H7 (cell line): ENCODE measurements at places on chromosomes 12 and 14.

DNA sequence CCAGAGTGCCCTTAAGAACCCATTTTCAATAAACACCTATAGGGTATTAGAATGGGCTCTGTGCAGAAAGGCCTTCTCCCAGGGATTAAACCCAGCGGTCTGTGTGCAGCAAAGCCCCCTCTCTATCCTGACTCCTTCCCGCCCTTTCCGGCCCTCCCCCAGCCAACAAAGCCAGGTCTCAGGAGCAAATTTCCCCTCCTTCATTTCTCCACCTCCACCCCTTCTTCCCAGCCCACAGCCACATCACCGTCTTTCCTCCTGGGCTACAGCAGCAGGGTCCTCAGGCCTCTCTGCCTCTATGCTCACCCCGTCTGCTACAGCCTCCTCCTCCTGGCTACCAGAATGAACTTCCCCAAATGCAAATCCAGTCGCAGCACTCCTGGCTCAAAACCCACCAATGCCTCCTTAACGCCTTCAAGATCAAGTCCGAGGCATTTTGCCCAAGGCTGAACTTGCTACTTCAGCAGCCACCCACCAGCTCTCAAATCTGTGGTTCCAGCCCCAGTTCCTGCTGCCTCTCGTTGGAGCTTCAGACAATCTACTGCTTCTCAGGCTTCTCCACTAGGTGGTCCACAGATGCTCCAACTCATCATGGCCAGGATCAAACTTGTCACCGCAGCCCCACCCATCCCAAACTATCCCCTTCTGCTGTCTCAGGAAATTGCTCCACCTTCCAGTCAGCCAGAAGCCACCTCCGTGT is 134.8 kb downstream of the BCL11B start:
- no peak for DNase-seq

DNA sequence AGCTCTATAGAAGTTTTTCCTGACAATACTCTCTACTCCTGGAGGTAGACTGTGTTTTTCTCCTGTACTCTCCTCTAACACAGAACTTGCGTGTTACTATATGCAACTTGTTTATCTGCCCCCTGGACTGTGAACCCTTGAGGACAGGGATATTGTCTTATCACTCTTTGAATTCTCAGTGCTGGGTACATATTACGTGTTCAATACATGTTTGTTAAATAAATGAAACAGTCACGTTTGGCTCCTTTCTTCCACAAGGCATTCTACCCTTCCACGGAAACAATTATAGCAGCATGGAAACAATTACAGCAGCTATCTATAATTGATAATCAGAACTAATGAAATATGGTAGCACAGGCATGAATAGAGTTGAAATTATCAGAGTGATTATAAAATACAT is 50.7 kb downstream of the CRADD start:
- no peak for DNase-seq

- no peak for DNase-seq
These were observed 9.7 kb downstream of the GLRX5 start for GRCh38 chr14:95544588-95544987.

DNA sequence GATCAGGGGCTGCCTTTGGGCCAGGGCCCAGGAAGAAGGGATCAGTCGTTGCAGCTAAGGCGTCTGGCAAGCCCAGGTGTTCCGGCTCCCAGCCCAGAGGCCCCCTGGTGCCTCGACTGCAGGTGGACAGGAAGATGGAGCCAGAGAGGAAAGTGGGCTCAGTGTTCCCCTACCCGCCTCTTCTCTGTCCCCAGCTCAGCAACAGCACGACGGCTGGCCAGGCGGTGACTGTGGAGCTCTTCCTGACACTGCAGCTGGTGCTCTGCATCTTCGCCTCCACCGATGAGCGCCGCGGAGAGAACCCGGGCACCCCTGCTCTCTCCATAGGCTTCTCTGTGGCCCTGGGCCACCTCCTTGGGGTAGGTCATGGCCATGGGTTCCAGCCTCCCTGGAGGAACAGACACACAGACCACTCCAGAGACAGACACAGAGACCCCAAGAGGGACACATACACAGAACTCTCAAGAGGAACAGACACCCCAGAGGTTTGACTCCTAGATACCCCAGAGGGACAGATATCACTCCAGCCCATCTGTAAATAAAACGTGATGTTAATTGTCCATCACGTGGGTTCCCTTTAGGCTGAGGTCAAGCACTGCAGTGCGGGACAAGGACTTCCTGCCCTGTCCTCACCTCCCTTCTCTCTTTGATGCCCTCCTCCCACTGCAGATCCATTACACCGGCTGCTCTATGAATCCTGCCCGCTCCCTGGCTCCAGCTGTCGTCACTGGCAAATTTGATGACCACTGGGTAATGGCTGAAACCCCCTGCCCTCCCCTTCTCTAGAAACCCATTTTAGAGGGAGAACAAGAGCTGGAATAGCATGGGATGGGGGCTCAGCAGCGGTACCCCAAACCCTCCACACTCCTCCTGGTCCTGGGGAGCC is 3.7 kb downstream of the AQP2 start:
- DNase-seq = no peak

DNA sequence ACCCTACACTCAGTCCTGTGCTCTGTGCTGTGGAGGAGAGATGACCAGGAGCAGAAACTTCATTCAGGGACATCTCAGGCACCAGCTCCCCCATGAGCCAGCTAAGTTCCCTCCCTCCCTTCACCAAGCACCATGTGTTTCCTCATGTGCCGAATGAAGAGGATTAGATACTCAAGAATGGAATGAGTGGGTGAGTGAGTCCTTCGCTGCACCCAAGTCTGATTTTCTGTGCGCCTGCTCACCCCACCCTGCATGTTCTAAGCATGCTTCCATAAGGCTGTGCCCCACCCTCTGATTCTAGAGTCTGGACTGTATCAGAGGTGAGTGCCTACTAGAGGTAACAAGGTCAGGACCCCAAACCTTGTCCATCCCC is 12.1 kb downstream of the SERPINA5 start:
- DNase-seq = no peak

GRCh38 chr12:124597041-124597440 is 29.6 kb upstream of the NCOR2 start:
- DNase-seq = no peak

DNA sequence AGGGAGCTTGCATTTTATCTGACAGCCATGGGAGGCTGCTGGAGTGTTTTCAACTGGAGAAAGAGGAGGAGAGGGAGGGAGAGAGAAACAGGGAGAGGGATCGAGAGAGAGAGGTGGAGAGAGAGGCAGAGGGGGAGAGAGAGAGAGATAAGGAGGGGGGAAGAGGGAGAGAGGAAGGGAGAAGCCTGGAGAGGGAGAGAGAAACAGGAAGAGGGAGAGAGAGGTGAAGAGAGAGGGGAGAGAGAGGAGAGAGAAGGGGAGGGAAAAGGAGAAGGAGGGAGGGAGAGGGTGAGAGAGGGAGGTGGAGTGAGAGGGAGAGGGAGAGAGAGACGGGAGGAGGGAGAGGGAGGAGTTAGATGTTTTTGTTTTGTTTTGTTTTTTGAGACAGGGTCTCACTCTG is 45.6 kb downstream of the DNAH10 start:
- DNase-seq = no peak

- no peak for DNase-seq
These were observed 5.9 kb downstream of the DHRS2 start for GRCh38 chr14:23641915-23642588.

DNA sequence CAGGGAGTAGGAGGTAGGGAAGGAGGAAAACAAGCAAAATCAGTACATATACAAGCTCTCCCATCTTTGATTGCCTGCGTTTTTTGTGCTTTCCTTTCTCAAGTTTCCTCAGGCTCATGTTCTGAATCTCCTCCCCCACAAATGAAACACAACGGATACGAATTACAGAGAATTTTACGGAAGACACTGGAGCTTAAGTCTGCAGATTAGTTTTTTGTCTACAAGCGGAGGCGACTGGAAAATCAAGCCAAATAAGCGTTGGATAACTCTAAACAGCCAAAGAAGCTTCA is 612 bp downstream of the WBP11 start:
- peak; percentile 21 for DNase-seq

DNA sequence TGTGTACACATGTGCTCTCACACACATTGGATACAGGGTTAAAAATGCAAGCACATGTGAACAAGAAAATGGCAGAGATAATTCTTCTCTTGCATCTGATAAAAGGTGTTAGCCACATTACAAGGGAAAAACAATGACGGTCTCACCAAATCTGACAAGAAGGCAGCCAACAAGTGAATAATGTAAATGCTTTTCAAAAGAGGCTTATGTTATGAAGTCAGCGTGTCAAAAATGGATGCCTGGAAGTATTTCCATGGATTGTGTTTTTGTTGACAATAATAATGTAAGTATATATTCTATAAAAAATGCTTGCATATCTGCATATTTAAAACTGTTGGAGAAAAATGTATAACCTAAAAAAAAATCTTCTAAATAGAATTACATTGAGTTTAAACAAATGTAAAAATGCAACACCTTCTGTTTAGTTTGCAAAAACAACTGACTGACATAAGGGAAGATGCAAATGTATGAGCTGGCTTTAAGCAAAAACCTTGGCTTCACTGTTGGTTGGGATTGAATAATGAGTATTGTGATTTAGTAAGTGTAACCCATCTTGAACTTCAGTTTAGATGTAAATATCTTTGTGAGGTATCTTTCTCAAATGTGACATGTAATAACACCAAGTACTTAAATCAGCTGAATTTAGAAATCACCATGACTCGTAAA is 424.9 kb downstream of the PDZRN4 start:
- DNase-seq = no peak

- no peak for DNase-seq
These were observed 11.5 kb upstream of the C14orf93 start for GRCh38 chr14:23021434-23021833.

- DNase-seq = no peak
These were observed 66.2 kb downstream of the PTGER2 start for GRCh38 chr14:52380294-52380693.

DNA sequence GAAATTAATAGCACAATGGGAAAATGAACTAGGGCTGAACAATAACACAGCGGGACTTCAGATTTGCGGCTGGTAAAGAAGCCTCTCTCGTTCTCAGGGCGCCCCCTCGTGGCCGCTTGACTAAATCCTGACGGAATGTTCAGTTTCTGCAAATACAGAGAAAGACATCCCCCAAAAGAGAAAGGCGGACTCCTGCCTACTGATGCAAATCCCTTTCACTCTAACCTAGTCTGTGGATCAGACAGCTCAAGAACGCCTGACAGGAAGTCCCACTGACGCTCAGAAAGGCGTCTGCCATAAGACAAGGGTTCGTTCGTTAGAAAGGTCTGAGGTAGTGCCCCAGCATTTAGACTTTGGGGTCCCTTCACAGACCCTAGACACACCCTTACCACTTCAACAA is 2.5 kb downstream of the NUAK1 start:
- peak; percentile 78 for DNase-seq

DNA sequence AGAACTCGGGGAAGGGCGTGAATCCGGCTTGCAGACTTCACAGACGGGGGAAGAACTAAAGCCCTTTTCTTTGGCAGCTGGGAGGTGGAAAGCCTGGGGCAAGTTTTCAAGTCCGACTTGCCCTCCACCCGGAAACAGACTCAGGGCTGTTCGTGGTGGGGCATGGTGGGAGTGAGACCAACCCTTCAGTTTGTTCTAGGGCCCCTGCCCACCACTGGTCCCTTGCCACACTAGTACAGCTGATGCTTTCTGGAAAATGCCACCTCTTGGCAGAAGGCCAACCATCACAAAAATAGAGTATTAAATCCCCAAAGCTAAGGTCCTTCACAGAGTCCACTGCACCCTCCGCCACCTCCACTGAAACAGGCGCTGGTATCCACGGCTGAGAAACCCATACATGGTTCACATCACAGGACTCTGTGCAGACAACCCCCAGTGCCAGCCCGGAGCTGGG is 50.4 kb upstream of the DDX11 start:
- DNase-seq = no peak

GRCh38 chr12:46131732-46132469 is 136.9 kb downstream of the SLC38A1 start:
- DNase-seq = peak; percentile 6

DNA sequence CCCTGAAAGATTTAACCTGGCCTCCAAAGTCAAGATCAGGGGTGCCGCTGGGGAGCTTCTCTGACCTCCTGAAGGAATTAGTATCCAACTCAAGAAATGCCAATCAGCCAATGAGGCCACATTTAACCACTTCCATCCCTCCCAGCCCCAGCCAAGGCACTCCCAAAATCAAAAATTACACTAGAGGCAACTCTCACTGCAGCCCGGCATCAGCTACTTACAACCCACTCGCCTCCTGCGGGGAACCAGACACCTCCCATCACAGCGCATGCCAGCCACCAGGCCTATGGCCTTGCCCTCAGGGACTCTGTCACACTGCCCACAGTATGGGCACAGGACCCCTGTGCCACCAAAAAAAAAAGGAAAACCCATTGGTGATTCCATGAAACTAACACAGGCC is 62.3 kb upstream of the DDX11 start:
- DNase-seq = no peak

DNA sequence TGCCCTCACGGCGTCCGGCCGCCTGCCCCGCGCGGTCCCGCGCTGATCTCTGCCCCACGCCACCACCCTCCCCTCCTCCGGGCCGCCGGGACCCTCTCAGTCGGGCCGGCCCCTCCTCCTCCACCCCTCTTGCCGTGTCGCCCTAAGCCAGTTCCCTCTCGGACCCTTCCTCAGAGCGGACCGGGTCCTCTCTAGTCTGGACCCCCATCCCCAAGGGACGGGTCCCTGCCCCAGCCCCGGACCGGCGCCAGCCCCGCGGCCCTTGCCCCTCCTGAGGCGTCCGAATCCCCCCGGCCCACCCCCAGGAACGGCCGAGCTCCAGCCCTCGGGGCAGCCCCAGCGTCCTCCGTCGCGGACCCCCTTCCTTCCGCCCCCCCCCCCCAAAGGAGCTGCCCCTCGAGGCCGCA is 485 bp downstream of the PPP4R4 start:
- DNase-seq = peak; percentile 71

- peak; percentile 50 for DNase-seq
These were observed 108.8 kb upstream of the ATF7IP start for GRCh38 chr12:14256555-14257169.

DNA sequence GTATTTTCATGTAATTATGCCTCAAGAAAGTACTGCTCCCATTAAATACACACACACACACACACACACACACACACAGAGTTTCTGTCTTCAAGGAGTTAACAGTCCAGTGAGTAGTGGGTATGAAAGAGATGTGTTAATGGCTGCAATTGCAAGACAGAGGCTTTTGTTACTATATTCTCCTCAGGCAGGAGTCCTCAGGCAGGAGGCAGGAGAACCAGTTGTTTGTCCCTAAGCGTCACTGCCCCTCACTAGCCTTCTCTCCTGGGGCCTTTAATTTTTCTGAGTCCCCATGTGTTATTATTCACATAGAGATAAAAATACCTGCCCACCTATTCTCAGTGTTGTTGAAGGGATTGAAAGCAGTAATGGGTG is 31.2 kb downstream of the DAD1 start:
- DNase-seq = no peak

- no peak for DNase-seq
These were observed 293.7 kb downstream of the BTG1 start for GRCh38 chr12:91851741-91852477.
